ENCODE measurements at places on chromosomes 11 and 22. TPM values are rescaled to one million over a fixed set of nuclear protein-coding genes. Genes with fewer than 3 reads are reported as not detected.

Gene EFCAB6
- total RNA-seq, result 0.94 TPM

Gene MS4A4E
- not detected for total RNA-seq

DNA sequence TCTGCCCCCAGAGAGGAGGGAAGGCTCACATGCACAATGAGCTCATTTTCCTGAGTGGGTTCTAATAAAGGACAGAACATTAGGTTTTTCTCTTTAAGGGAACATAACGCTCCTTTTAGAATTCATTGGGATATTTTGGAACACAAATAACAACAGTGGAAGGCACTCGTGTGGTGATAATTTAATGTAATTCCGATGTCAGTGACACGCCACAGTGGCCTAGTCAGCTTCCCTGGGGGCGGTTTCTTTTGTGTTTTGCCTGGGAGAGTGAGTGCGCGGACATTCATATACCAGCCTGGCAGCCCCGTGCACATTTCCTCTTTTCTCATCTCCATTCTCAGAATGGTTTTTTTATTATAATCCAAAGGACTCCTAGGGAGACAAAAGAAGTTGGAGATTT lies 41.1 kb downstream of the SEZ6L start:
- DNase-seq, result no peak

GRCh38 chr11:17934194-17934593 lies 78.7 kb downstream of the SERGEF start:
- no peak for DNase-seq

Data from WTC11 (cell line).